ENCODE measurements at places on chromosomes 4 and X. TPM values are rescaled to one million over a fixed set of nuclear protein-coding genes. Genes with fewer than 3 reads are reported as not detected.

DNA sequence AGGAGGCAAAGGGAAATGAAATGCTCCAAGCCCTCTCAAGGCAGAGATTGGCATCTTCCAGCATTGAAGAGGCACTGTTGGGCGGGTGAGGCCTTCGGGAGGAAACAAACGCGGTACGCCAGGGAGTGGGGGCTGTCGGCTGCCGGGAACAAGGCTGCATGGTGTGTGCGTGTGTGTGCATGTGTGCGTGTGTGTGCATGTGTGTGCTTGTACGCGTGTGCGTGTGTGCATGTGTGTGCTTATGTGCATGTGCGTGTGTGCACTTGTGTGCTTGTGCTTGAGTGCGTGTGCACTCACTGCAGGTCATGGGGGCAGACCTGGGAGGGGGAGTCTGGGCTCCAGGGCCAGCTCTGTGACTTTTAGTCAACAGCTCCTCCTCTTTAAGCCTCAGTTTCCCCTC is 113.6 kb upstream of the ADRA2C start:
- no peak for DNase-seq

DNA sequence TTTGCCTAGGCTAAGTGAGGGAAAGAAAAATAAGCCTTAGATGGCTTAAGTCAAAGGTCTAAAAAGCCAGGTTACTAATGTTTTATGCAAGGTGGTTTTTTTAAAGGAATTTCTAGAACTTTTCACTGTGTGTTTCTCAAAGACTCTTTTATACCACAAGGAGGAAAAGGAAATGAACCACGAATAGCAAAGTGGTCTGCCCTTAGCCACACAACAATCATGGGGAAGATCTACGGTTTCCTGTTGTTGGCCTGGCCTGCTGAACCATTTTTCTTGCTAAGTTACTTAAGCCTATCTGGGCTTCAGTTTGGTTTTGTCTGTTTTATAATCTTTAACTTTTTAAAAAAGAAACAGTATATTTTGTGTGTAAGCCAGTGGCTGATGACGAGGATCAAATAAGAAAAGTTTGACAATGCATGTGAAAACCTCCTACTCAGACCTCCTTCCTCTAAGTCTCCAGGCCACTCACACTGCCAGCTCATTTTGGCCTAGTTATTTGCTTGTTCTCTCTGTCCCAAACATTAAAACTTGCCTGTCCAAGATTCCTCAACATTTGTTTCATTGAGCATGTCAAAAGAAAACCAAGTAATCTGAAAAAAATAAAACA is 56.7 kb upstream of the COL25A1 start:
- DNase-seq: no peak

- DNase-seq: no peak
These were observed 129.1 kb upstream of the STIM2 start for GRCh38 chr4:26731351-26732035.

- DNase-seq: no peak
These were observed 33.3 kb downstream of the CLDN22 start for GRCh38 chr4:183286590-183287308.

The MAGEC1 gene
- not detected for total RNA-seq

The PAGE2 gene
- total RNA-seq: not detected
